ENCODE measurements at places on chromosomes 13 and 19. TPM values are rescaled to one million over a fixed set of nuclear protein-coding genes. Genes with fewer than 3 reads are reported as not detected.

DNA sequence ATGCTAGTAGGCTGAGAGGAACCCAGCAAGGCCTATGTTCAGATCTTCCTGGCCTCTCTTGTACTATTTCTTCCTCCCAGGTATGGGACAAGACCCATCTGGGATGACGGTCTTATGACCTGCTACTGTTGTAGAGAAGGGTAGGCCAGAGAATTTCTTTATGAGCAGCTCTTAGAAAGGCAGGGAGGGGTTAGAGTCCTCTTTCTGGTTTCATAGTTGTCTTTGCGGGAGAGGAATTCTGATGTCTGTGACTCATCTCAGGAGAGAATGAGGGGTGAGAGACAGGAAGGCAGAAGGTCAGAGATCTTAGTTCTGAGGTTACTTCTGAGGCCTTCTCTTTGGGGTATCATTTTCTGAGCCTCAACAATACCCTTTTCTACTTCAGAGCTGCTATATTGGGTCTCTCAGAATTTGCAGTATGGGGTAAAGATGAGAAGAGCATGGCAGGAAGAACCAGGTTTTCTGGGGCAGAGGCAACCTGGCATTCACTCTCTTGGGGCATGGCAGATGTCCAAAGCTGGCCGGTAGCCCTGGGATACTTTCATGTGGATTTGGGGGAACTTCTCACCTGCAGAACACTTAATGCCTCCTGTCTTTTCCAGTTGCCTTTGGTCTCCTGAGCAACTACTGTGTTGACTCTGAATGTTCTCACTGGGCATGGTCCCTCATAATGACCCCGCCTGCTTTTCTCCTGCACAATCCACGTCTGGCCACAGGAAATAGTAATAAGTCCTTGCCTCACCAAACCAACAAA lies 154.4 kb downstream of the GGACT start:
- DNase-seq = no peak
- no peaks in the 10 kb centered on the region for H3K27me3 ChIP-seq
- no peak overlapping the region for H3K4me3 ChIP-seq
- H3K4me1 ChIP-seq = peaks cover 28% of the 10 kb centered on the region
- H3K36me3 ChIP-seq = peaks cover 35% of the 10 kb centered on the region
- no peak overlapping the region for H3K27ac ChIP-seq

KLK14 gene
- 1.1 TPM for total RNA-seq

DNA sequence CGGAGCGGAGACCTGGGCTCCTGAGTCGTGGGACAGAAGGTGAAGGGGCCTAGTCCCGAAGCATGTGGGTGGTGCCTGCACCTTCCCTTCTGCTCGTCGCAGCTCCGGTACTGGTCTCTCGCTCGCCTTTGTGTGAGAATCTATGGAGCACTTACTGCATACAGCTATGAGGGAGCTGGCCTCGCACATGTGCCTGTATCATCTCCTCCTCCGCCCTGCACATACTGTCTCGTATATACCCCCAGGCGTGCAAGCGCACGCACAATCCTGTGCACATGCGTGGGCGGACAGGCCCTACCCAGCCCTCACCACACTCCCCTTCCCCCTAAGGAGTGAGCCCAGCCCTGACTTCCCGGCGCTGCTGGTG lies 8.7 kb downstream of the PIK3R2 start:
- H3K4me1 ChIP-seq = peaks cover 10% of the 10 kb centered on the region
- H3K4me3 ChIP-seq = peak overlapping the region; percentile 42
- no peak for DNase-seq
- peaks cover 24% of the 10 kb centered on the region for H3K36me3 ChIP-seq

- H3K36me3 ChIP-seq = no peaks in the 10 kb centered on the region
- no peak for DNase-seq
- peaks cover 57% of the 10 kb centered on the region for H3K4me1 ChIP-seq
- H3K27me3 ChIP-seq = peaks cover 5% of the 10 kb centered on the region
- H3K27ac ChIP-seq = peak overlapping the region; percentile 40
Measured at GRCh38 chr19:51295382-51296126, 15.9 kb upstream of the IGLON5 start.

- peaks cover 36% of the 10 kb centered on the region for H3K27me3 ChIP-seq
- H3K4me3 ChIP-seq = peak within 1 kb of the TSS; percentile 93
- H3K27ac ChIP-seq = no peak within 1 kb of the TSS
- no peaks in the 10 kb centered on the region for H3K36me3 ChIP-seq
- DNase-seq = peak; percentile 88
Measured at GRCh38 chr19:7874076-7874896, at the start of gene PRR36. Gene PRR36 (minus strand): TSS chr19:7874390. CDS start chr19:7873689, 701 bp downstream.

EPSTI1 gene
- total RNA-seq = 2.1 TPM

GRCh38 chr19:30229525-30230174 lies 142.5 kb upstream of the ZNF536 start:
- H3K4me1 ChIP-seq = peaks cover 29% of the 10 kb centered on the region
- no peak for DNase-seq
- peak overlapping the region; percentile 41 for H3K4me3 ChIP-seq
- no peak overlapping the region for H3K27ac ChIP-seq
- no peaks in the 10 kb centered on the region for H3K36me3 ChIP-seq

ZNF345 gene
- 6.4 TPM for total RNA-seq

DNA sequence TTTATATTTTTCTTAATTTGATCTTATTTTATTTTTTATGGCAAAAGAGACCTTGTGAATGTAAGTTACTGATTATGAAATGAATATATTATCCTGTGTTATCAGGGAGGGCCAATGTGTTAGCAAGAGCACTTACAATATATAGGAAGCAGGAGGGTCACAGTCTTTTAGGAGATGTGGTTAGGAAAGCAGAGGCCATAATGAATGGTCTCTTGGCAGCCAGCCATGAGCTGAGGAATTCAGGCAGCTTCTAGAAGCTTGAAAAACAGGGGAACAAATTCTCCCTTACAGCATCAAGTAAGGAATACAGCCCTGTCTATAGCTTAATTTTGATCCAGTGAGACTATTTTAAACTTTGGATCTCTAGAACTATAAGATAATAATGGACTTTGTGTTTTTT lies 2374.6 kb downstream of the PCDH9 start:
- H3K36me3 ChIP-seq = peaks cover 9% of the 10 kb centered on the region
- H3K27me3 ChIP-seq = no peaks in the 10 kb centered on the region
- no peak overlapping the region for H3K27ac ChIP-seq
- no peak overlapping the region for H3K4me3 ChIP-seq
- peaks cover 23% of the 10 kb centered on the region for H3K4me1 ChIP-seq

DNA sequence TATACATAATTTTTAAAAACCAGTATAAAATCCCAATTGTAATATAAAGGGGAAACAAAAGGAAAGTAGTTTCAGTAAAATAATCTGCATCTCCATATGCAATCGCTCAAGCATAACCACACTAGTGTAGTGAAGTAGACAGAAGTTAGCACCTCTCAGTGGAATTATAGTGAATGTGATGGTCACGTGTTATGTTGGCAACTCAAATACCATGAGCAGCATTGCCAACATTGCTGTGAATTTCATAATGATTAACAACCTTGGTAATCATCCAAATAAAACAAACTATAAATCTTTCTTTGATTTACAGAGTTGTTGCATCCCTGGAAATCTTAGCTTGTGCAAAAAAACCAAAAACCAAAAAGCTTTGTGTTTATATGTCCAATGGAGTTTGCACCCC lies 77.3 kb upstream of the SIAH3 start:
- peaks cover 5% of the 10 kb centered on the region for H3K4me1 ChIP-seq
- no peak overlapping the region for H3K27ac ChIP-seq
- H3K4me3 ChIP-seq = no peak overlapping the region
- no peak for DNase-seq
- H3K27me3 ChIP-seq = no peaks in the 10 kb centered on the region
- H3K36me3 ChIP-seq = no peaks in the 10 kb centered on the region

STOML3 gene
- not detected for total RNA-seq

GRCh38 chr13:39516096-39516495 lies 86.9 kb downstream of the LHFPL6 start:
- H3K36me3 ChIP-seq = no peaks in the 10 kb centered on the region
- no peak overlapping the region for H3K4me3 ChIP-seq
- DNase-seq = no peak
- peaks cover 2% of the 10 kb centered on the region for H3K27me3 ChIP-seq
- no peak overlapping the region for H3K27ac ChIP-seq

DNA sequence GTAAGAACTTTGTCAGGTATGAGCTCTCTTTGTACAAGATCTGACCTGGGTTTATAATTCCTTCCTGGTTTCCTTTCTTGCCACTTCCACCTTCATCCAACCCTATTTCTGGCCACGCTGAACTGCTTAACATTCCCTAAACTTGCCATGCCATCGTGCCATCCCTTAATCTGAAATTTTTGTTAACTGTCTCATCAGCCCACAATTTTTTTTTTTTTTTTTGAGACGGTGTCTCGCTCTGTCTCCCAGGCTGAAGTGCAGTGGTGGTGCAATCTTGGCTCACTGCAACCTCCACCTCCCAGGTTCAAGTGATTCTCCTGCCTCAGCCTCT lies 144.6 kb downstream of the GGACT start:
- peak overlapping the region; percentile 17 for H3K27ac ChIP-seq
- H3K27me3 ChIP-seq = no peaks in the 10 kb centered on the region
- peaks cover 8% of the 10 kb centered on the region for H3K36me3 ChIP-seq
- H3K4me1 ChIP-seq = peaks cover 42% of the 10 kb centered on the region
- H3K4me3 ChIP-seq = no peak overlapping the region

- H3K4me3 ChIP-seq = peak within 1 kb of the TSS; percentile 79
- peaks cover 44% of the 10 kb centered on the region for H3K4me1 ChIP-seq
- peaks cover 40% of the 10 kb centered on the region for H3K27me3 ChIP-seq
- peaks cover 5% of the 10 kb centered on the region for H3K36me3 ChIP-seq
- H3K27ac ChIP-seq = peak within 1 kb of the TSS; percentile 61
- DNase-seq = peak; percentile 74
Measured at GRCh38 chr19:12838182-12838885, at the start of gene MAST1. Gene MAST1 (plus strand): TSS chr19:12838515. CDS start chr19:12838573, 58 bp downstream.

Data from WTC11 (cell line).